Esophagus muscularis mucosa (tissue), 4 donors: ENCODE measurements at places on chromosomes 11 and 22. TPM values are rescaled to one million over a fixed set of nuclear protein-coding genes. Genes with fewer than 3 reads are reported as not detected.
A peak's percentile ranks its signal among the peaks of the same experiment; 100 is the strongest.

- DNase-seq = no peak
Observed at GRCh38 chr11:55942785-55943392, 6.7 kb upstream of the OR5I1 start.

GRCh38 chr11:7545611-7546010 is 31.8 kb downstream of the PPFIBP2 start:
- no peak for DNase-seq

- DNase-seq = no peak
Observed at GRCh38 chr11:40273192-40273732, 1186.2 kb downstream of the LRRC4C start.

DNA sequence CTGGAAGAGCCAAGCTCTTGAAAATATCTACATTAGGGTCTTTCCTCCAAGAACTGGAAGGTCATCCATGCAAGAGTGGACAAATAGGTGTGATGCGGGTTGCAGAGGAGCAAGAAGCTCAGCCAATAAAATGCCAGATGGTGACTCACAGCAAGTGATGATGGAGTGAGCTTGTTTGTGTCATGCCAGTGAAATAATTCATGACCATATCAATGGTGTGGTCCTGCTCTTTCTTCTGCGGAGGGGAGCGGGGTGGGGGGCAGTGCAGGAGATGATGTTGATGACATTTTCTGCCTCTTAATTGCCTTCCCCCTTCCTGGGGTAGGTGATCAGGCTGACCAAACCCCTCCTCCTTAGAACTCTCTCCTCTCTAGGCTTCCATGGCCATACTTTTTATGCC is 118.5 kb upstream of the TIMP3 start:
- no peak for DNase-seq

GRCh38 chr11:43903078-43903477 is 22.4 kb downstream of the ALKBH3 start:
- DNase-seq = no peak

- DNase-seq = no peak
Observed at GRCh38 chr11:10984250-10984649, 126.4 kb upstream of the ZBED5 start.

- peak; percentile 78 for DNase-seq
Observed at GRCh38 chr11:134574425-134574824, 162.4 kb upstream of the B3GAT1 start.

GRCh38 chr22:35872451-35872850 is 154.8 kb downstream of the APOL5 start:
- no peak for DNase-seq

Gene OR10D3
- not detected for total RNA-seq

DNA sequence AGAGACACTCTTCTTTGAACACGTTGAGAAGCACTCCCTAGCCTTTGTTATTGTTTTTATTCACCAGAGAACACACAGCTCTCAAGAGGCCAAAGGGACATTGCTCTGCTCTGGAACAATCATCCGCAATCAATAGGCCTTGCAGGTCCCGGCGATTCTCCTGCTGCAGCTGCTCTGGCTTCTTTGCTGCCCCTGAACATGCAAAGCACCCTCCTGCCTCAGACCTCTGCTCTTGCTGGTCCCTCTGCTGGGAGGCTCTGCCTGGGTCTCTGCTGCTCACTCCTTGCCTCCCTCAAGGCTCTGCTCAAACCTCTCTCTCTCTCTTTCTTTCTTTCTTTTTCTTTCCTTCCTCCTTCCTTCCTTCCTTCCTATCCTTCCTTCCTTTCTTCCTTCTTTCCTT is 232.7 kb downstream of the DSCAML1 start:
- DNase-seq = no peak

DNA sequence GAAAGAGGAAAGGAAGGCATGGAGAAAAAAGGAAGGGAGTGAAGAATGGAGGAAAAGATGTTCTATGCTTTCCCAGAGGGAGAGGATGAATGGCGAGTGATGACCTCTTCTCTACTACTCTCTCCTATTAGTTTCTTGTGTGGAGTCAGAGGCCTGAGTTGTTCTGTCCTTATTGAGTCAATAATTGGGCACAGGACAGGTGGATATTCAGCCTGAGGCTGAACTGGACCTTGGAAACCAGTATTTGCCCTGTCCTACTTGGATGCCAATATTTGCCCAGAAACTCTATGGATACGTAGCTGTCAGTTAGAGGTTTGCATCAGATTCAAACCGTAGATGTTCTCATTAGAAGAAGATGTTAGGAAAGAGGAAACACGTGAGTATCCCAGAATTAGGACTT is 17.6 kb upstream of the SWAP70 start:
- no peak for DNase-seq

Gene PKP3
- 0.17 TPM for total RNA-seq

- no peak for DNase-seq
Observed at GRCh38 chr22:35411102-35411501, 11.2 kb downstream of the MCM5 start.

DNA sequence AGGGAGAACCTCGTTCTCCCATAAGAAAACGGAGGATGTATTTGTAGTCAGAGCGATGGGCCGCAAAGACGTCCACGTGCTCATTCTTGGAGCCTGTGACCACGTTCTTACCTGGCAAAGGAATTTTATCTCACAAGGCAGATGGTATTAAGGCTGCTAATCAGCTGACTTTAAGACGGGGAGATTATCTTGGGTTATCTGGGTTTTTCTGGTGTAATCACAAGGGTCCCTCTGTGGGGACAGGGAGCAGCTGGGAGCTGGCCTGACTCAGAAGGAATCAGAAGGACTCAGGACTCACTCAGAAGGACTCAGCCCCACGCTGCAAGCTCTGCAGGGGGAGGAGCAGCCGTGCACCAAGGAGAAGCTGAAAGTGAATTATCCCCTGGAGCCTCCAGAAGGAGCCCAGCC is 7.5 kb upstream of the SIGIRR start:
- no peak for DNase-seq

DNA sequence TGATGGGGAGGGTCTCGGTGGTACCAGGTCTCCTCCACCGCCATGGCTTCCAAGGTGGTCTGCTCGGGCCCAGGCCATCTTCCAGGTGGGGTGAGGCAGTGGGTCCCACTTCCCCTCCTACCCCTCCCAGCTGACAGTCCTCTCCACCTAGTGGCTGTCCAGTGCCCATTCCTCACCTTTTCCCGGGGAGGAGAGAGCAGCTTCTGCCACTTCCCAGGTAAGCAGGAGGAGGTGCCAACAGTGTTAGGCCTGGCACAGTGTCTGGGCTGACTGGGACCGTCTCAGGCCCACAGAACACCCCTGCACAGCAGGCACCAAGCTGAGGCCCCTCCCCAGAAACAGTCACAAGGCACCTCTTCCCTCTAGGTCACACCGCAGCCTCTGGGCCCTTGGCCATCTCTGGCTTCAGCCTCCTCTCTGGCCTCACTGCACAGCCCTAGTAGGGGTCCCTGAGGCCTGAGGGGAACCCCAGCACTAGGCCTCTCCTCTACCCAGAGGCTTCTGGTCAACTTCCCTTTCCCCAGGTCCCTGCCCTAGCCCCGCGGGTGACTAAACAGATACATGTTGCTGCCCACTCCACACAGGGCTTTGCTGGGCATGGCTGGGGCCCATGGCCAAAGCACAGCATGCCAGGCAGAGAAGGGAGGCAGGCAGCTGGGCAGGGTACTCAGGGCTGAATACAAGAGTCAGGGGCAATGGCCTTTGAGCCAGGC is 2.3 kb upstream of the ANKRD13D start:
- DNase-seq = no peak

Gene THAP7
- 42.4 TPM for total RNA-seq

DNA sequence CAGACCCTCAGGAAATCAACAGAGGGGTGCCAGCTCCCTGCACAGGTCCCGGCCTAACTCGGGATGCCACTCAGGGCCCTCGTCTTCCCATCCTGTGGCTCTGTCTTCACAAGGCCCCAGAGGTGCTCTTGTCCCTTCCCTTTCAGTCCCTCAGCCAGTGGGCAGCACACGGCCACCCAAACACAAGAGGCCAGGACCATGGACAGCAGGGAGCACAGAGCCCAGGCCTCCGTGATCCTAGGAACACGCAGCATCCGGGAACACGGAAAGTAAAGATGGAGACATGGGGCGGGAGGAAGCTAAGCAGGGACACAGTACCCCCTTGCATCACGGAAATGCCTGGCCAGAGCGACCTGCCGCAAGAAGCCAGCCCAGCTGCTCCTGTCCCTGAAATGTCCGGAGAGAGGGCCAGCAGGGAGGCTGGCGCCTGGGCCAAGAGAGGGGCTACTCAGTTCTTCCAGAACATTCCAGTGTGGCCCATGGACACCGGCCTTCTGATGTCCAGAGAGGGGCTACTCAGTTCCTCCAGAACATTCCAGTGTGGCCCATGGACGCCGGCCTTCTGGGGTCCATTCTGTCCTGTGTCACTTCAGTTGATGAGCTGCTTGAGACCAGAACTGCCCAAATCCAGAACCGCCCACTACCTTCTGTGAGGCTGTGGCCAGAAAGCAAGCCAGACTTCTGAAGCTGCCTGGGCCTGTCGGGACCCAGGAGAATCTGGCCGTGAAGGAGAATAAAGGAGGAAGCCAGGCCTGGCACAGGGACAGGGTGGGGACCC is 274.0 kb downstream of the BRD1 start:
- no peak for DNase-seq

GRCh38 chr11:117631336-117632140 is 165.5 kb downstream of the DSCAML1 start:
- DNase-seq = no peak

DNA sequence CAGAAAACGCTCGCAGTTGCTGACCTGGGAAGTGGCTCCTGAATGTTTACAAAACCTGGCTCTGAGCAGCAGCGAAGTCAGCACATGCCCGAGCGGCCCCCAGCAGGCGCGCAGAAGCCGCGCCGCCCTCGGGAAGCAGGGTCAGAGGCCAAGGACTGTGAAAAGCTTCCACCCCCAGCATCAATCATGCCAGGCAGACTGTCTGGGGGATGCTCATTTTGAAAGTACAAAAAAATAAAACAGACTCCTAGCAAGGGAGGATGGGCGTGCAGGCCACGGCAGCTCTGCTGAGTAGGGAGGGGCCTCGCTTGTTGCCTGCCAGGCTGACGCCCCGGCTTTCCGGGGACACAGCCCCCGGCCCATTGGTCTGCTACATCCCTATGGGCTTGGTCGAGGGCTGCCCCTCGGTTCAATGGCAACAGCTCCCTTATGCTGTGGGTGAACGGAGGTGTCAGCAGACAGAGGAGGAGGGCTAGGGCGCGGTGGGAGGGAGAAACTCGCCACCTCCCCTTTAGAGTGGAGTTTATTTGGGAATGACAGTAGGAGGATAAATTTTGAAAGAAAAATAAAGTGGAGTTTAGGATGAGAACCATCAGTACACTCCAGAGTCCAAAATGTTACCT is 37.7 kb upstream of the GNB1L start:
- DNase-seq = no peak

GRCh38 chr11:106242718-106243415 is 165.4 kb downstream of the AASDHPPT start:
- DNase-seq = no peak

- no peak for DNase-seq
Observed at GRCh38 chr11:12009617-12010321, 1.3 kb upstream of the DKK3 start.

GRCh38 chr22:45870011-45870410 is 107.0 kb downstream of the WNT7B start:
- DNase-seq = no peak

- DNase-seq = no peak
Observed at GRCh38 chr11:64034411-64034811, 1.3 kb upstream of the FLRT1 start.

Gene EXPH5
- 1.8 TPM for total RNA-seq

DNA sequence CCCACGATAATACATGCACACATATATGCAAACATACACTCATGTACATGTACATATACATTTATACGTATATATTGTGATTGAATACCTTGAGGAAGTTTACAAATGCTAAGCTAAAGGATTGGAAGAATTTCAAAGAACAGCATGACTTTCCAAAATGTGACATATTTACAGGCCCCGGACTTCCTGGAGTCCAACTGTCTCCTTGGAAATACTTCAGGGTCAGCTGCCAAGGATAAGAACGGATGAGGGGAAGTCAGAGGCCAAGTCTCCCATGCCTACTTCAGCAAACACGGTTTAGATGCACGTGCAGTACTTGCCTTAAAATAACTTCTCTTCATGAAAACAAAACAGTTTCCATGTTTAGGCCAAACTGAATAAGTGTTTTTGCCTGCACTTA is 213.6 kb downstream of the DYNC2H1 start:
- no peak for DNase-seq

GRCh38 chr11:34327804-34328631 is 29.8 kb downstream of the ABTB2 start:
- DNase-seq = no peak

GRCh38 chr22:22888571-22889353 is 1.1 kb downstream of the IGLL5 start:
- no peak for DNase-seq

GRCh38 chr22:30874431-30875370 is 93.9 kb downstream of the MORC2 start:
- no peak for DNase-seq

Gene SLC17A6
- not detected for total RNA-seq

Gene KCNJ1
- not detected for total RNA-seq

Gene MMP1
- total RNA-seq = not detected

Gene DEFB108B
- not detected for total RNA-seq

Gene ST14
- 2.9 TPM for total RNA-seq

DNA sequence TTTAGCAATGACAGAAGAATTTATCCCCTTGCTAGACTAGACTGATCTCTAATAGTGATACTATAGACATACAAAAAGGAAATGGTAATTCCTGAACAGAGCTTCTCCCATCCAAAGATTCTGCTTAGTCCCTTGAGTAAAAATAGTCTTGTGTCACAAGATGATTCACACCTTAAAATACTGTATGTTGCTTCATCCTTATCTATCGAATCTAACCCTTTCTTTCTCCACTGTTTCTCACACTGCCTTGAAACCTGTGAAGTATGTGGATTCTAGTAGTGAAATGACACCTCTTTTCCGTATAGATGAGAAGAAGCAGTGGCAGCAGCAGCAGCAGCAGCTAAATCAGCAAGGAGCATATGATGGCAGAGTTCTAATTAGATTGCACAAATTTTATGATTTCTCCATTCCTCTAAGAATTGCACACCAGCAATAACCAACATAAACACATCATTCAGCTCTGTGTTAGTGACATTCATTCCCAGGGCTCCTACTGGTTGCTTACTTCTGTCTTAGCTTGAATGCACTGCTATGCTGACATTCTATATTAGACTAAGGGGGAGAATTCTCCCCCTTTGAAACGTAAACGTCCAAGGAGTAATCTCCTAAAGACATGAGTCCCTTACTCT is 14.6 kb downstream of the KCNA4 start:
- DNase-seq = no peak

DNA sequence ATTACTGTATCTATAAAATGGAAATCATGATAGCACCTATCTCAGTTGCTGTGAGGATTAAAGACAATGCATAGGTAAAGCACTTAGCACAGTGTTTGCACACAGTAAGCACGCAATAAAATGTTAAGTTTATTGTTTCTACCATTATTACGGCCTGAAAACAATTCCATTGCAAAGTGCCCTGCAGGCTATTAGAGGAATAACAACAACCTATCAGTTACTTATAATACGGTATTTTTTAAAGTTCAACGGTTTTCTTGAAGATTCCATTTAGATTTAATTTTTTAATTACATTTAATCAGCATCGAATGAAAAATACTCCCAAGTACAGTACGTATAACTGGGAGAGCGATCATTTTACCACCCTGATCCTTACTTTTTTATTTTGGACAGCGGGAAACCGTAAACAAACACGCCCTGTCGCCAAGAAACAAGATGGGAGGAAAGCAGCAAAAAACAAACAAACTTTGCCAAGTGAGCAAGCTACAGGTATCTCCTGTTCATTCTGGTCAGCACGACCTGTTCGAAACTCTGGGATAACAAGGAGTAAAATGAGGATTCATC is 893 bp downstream of the SLC36A4 start:
- DNase-seq = no peak
